Esophagus mucosa (tissue), 1 donor: ENCODE measurements at places on chromosomes 3 and 15. TPM values are rescaled to one million over a fixed set of nuclear protein-coding genes. Genes with fewer than 3 reads are reported as not detected.

Gene A4GNT
- not detected for total RNA-seq

Gene MUC4
- 43.5 TPM for total RNA-seq

Gene CHRM5
- not detected for total RNA-seq

Gene PRSS50
- not detected for total RNA-seq

Gene AADACL2
- not detected for total RNA-seq

Gene RTP3
- not detected for total RNA-seq

Gene CD80
- total RNA-seq = 0.08 TPM

Gene LMLN
- 5.7 TPM for total RNA-seq

Gene SI
- total RNA-seq = not detected

Gene EIF4G1
- 339 TPM for total RNA-seq

Gene CYP11A1
- 3.2 TPM for total RNA-seq

Gene ITIH4
- total RNA-seq = 2.1 TPM

Gene PLA2G4D
- 1.5 TPM for total RNA-seq
